ENCODE measurements at places on chromosomes 2 and 18.

DNA sequence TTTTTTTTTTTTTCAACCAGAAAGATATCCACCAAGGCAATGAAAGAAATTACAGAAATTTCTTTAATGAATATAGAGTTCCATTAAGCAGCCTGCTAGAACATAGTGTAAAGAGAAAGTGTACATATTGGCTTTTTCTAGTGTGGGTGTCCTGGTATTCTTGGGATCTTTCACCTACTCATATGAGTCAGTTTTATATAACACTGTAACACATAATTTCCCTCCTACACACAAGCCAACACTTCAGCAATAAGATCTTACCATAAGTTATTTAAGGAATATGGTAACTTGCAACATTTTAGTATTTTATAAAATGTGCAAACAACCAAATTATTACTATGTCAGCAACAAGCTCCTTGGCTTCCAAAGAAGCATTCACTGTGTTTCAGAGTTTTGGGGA, 59.9 kb downstream of the ZRANB3 start:
- DNase-seq, result no peak

- DNase-seq, result peak; percentile 86
These were observed 10.3 kb upstream of the HOXD1 start for GRCh38 chr2:176178038-176178756.

DNA sequence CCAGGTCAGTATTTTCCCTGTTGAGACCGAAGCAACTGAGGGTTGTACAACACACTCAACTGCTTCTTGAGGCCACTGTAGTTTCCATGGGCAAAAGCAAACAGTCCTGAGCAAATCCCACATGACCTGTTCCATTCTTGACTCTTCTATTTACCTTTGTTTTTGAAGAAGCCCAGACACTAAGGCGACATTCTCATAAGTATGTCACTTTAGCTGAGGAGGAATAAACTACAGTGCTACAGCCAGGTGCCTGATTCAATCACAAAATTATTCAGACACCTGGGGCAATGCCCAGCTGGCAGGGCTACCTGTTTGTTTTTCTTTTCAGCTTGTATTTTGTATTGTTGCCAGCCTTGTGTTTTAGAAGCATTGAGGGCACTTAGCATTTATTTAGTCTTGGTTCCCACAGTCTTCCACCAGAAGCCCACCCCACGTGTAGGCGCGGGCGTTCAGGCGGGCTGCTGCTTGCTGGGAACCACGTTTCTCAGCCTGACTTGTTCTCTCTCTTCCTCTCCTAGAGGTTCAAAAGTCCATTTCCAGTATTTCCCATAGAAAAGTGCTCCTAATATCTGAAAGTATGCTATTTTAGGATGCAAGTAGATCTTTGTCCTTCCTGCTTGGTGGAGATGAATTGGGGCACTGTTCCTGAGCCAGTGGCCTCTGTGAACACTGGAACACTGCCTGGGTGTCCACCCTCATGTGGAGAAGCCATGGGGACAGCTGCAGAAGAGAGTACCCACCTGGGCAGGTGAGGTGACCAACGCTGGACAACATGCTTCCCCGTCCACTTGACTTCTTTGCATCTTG, 99.0 kb upstream of the COPS8 start:
- DNase-seq, result no peak

DNA sequence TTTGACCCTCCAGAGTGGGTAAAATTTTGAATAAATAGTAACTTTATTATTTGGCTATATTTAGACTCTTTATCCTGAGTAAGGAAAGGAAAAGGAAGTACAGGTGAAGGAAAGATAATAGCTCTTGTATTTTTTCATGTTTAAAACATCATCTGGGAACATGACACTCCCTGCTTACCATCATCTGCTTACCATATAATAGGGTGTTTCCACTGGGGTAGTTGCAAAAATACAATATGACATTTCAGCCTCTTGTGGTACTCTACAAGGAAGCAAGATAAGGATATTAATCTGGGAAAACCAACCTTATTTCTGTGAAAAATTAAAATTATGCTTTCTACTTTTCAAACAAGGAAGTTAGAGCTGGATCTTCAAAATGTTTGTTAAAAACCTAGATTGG, 9.9 kb downstream of the RELCH start:
- DNase-seq, result no peak

DNA sequence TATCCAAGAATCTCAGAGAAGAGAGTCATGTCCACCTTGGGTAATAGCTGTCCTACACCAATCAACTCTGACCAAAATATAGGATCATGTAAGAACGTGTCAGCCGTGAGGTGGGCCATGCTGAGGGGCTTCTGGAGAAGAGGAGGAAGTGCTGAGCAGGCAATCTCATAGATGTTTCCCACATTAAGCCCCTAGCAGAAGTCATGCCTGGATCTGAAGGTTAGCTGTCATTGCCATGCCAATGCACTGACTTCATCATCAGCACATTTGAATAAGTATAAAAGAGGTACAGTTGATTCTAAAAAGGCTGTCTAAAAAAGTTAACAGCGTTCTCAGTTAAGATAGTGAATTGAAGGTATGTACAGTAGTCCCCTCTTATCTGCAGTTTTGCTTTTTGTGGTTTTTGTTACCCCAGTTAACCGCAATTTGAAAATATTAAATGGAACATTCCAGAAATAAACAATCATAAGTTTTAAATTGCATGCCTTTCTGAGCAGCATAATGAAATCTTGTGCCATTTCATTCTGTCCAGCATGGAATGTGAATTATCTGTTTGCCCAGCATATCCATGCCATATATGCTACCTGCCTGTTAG, 67.2 kb upstream of the TMEM17 start:
- DNase-seq, result no peak

DNA sequence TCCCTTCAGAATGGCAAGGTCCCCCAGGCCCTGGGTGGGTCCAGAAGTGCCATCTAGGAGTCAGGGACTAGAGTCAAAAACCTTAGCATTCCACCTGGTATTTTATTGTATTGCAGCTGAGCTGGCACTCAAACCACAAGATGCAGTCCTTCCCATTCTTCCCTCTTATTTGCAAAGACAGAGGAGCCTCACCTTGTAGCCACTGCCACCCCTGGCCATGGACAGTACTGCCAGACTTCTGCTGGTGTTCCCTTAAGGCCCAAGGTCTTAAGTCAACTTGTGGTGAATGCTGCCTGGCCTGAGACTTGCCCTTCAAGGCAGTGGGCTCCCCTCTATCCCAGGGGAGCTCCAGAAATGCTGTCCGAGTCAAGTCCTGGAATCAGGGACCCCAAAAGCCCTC, 6.9 kb downstream of the UGT1A10 start:
- DNase-seq, result no peak

DNA sequence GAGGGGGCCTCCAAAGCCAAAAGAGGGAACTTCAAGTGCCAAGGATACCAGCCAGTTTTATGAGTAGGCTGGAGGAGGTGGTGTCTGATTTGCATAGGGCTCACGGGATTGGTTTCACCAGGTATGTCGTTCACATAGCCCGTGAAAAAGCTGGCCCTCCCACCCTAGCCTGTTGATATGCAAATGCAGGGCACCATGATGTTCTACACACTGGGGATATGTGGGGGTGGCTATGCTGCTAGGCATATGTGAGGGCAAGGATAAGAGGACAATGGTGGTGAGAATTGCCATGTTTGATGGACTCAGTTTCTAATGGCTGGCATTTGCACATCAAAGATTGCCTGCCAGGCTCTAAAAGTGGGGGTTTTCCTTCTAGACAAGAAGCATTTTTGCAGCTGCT, 378.6 kb downstream of the DPP10 start:
- no peak for DNase-seq

DNA sequence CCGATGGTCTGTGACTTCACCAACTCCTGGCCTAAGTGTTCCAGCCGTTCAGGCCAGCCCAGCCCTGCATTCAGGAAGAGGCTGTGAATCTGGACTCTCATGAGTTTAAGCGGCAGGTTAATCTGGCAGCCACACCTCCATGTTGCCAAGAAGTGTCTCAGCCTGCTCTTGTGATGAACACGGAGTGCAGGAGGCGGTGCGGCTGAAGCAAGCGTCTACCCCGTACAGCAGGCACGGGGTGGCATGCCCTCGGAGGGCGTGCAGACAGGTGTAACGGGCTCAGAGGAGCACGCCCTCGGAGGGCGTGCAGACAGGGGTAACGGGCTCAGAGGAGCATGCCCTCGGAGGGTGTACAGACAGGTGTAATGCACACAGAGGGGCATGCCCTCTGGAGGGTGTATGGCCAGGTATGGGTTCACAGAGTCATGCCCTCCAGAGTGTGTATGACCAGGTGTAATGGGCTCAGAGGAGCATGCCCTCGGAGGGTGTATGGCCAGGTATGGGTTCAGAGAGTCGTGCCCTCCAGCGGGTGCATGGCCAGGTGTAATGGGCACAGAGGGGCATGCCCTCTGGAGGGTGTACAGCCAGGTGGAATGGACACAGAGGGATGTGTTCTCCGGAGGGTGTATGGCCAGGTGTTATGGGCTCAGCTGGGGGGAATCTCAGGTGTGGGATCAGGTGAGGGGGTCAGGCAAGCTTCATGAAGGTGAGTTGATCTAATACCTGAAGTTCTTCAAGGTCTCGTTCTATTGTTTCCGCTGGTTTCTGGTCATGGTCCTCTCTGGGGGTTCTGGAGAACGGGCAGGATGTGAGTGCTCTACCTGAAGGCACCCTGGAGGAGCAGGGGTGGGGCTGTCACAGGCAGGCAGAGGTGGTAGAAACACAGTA, 22.6 kb downstream of the CROCC2 start:
- DNase-seq, result no peak

GRCh38 chr2:153971855-153972254, 100.1 kb downstream of the GALNT13 start:
- no peak for DNase-seq

DNA sequence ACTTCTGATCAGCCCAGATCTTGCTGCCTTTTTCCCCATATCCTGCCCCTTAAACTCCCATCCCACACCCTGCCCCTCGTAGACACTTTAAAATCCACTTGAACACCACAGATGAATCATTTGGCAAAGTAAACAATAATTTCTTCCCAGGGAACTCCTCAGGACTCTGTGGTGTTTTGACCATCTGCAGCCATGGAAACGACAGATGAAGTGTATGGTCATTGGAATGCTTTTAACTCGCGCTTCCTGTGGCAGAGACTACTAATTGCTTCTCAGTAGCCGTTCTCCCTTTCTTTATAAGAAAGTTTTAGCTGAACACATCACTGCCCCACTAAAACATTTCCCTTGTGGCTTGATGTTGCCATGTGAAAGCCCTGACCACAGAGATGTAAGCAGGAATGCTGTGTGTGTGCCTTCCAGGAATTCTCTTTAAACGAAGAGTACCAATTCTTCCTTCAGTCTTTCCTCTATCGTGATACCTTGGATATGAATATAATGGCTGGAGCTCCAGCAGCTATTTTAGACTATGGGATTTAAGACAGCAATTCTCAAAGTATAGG, 92.7 kb upstream of the PARD3B start:
- DNase-seq, result peak; percentile 92

GRCh38 chr18:9348079-9348671, 13.6 kb downstream of the TWSG1 start:
- peak; percentile 27 for DNase-seq

GRCh38 chr2:159803235-159803962, 5.4 kb upstream of the CD302 start:
- no peak for DNase-seq

DNA sequence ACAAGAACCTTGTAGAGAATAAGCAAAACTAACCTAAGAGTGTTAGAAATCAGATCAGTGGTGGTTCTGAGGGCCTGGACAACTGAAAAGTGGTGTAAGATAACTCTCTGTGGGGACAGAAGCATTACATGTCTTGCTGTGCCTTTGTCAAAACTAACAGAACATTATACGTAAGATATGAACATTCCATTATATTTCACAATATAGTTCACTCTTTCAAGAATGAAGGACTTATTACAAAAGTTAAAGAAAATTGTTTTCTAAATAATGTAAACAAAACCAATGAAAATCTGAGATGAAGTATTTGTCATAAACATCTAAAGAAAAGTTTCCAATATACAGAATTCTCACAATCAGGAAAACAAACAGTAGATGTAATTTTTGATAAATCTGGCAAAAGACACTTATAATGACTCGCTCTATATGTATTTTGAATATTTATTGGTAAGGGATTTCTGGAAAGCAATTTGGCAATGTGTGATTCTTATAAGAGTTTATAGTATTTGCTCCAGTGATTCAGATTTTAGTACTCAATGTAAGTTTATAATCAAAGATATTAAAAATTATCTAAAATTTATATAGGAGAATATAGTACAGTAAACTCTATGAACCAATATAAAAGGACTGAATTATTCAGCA, 258.4 kb downstream of the CD226 start:
- DNase-seq, result peak; percentile 35

DNA sequence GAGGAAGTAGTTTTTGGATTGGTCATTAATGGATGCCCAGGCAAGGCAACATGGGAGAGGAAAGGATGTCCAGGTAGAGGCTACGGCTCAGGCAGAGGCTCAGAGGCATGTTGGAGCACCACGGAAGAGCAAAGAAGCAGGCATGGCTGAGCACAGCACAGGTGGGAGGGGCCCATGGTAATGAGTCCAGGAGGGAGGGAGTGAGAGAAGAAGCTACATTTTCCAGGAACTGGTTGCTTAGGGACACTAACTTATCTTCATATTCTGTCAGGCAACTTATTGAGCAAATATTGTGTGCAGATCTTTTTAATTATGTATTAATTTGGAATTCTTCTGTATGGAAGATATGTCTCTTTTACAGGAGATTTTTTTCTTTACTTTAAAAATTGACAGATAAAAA, 42.2 kb downstream of the ARHGEF4 start:
- no peak for DNase-seq

DNA sequence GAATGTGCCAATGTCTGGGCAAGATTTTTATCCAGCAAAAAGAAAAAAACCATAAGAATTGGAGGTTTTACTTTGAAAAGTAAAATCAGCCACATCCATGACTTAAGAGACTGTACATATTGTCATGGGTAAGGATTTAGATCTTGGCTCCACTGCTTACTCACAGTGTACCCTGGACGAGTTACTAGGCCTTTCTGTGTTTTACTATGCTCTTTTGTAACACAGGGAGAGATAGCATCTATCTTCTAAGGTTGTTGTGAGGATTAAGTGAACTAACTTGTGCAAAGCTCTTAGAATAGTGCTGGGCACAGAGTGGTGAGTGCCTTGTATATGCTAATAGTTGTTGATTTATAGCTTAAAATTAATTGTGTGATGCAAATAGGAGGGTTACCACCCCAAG, 255.9 kb downstream of the NEDD4L start:
- DNase-seq, result no peak

- no peak for DNase-seq
These were observed 127.4 kb downstream of the ARHGEF4 start for GRCh38 chr2:130963849-130964793.

GRCh38 chr2:135925571-135925970, 49.3 kb upstream of the MCM6 start:
- DNase-seq, result peak; percentile 30

- DNase-seq, result no peak
These were observed 472.7 kb upstream of the HS6ST1 start for GRCh38 chr2:128791120-128791984.

DNA sequence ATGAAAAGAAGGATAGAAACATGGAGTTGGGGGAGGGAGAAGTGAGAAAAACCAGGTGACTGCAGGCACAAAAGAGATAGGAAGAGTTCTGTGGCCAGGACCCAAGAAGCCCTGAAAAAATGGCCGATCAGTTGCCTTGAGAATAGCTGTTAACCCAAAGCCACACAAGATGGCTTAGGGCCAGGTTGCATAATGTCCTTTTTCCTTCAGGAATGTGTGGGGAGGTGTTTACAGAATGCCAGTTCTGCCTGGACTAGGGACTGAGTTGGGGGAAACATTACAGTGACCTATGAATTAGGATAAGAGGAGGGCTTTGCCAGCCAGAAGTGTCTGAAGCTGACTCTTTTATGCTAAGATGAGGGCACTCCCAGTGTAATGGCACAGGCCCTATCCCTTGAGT, 17.1 kb downstream of the FAM110C start:
- no peak for DNase-seq

- peak; percentile 49 for DNase-seq
These were observed at the start of gene SEMA4C for GRCh38 chr2:96869822-96870625. TSS of gene SEMA4C (minus strand) at chr2:96870080. CDS start at chr2:96867886, 2,194 bp downstream.

Measured in fibroblast of skin of abdomen (primary cell).